ENCODE measurements at places on chromosomes 4 and X. TPM values are rescaled to one million over a fixed set of nuclear protein-coding genes. Genes with fewer than 3 reads are reported as not detected.

Gene ATP2B3
- 0.29 TPM for polyA plus RNA-seq

Gene PJA1
- 101 TPM for polyA plus RNA-seq

Gene ETDA
- 0.37 TPM for polyA plus RNA-seq

Gene HERC5
- polyA plus RNA-seq = 6.6 TPM

DNA sequence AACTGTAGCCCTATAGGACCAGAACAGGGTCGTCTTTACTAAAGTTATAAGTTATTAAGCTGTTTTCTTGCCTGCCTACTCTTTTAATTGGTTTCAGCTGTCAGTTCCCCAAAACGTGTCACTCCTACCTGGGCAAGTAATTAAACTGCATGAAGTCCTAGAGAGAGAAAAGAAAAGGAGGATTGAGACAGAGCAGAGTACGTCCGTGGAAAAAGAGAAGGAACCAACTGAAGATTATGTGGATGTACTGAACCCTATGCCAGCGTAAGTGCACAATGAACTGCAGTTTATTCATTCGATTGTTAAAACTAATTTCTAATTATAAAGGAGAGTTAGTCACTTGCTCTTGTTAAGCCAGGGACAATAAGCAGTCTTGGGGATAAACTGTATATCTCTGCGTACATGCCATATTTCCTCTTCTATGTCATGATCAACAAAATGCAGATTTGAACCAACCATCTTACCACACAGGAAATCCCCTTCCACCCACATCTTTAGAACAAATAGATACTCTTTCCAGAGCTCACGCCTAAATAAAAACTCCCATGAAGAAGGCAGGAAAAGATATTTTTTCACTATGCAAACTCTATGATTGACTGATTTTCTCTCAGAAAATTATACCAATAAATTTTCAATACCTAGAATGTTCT lies 22.8 kb downstream of the STAP1 start:
- no peak for DNase-seq

DNA sequence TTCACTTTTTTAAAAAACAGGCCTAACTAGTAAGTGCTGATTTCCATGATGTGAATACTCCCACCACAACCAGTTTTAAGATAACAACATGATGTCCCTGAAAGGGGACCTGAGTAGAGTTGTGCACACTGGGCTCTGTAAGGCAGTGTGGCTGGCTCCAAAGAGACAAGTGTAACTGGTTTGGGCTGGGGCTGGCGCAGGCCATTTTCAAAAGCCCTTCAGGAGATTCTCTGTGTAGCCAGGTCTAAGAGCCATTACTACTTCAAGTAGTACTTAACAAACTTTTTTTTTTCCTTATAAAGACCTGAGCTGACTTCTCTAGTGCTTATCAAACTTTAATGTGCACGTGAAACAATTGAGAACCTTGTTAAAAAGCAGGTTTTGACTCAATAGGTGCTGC lies 4.3 kb downstream of the QRFPR start:
- DNase-seq = no peak

Gene ASB12
- 0.48 TPM for polyA plus RNA-seq

- no peak for DNase-seq
Measured at GRCh38 chr4:37749398-37749988, 63.3 kb upstream of the RELL1 start.

GRCh38 chr4:17613761-17614415 lies 553 bp upstream of the MED28 start:
- no peak for DNase-seq

Gene MUC7
- polyA plus RNA-seq = 0.20 TPM

Gene PDZD4
- polyA plus RNA-seq = 7.8 TPM

DNA sequence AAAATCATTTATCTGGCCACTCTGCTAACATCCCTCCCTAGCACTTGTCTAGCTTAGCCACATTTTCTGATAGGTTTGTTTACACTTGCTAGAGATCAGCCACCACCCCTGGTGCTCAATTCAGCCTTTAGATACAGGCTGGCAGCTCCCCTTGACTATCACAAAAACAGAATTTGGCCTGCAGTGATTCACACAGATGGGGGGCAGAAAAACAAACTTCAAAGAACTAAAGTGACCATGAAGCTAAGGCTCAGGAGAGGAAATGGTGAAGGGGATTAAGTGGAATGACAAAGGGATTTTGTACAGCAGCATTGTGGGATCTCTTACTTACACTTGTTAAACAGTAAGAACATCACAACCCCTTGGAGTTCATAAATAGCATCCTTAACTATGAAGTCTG lies 1718.0 kb upstream of the PCDH7 start:
- DNase-seq = no peak

DNA sequence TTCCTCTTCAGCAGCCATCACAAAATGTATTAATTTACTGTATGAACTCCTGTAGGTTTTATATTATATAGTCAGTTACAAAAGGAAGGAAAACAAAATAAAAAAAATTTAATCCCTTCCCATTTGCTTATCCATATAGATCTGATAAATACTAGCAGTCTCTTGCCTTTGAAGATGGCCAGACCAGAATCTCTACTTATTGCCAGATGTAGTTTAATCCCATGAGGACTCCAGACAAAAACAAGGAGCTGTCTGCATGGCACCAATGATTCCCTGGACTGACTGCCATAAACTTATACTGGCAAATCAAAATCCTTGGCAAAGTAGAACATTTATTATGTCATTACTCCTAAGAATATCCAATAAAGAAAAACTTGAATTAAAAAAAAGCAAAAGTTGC lies 223.3 kb upstream of the MAB21L2 start:
- no peak for DNase-seq

Gene GLRB
- 12.4 TPM for polyA plus RNA-seq

- DNase-seq = no peak
Measured at GRCh38 chr4:74203467-74203866, 45.5 kb downstream of the MTHFD2L start.

- no peak for DNase-seq
Measured at GRCh38 chr4:1593458-1593857, 90.7 kb downstream of the FAM53A start.

Gene TRAPPC11
- polyA plus RNA-seq = 39.4 TPM

Gene PGK1
- polyA plus RNA-seq = 420 TPM

Gene CSN1S1
- polyA plus RNA-seq = not detected

DNA sequence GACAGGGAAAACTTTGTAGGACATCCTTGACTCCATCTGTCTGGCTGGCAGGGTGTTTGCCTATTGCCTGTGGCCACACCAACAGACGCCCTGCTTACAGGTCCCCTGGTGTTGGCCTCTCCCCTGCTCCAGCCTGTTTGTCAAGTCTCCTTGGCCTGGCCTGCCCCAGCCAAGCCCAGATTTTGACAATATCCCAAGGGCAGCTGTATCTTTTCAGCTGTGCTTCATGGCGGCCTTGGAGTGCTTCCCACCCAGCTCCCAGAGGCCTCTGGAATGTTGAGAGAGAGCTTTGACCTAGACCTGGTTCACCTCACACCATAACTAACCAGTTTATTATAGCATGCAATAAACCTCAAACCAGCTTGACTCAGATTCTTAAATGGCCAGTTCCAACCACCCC lies 204.0 kb upstream of the NHS start:
- DNase-seq = no peak

DNA sequence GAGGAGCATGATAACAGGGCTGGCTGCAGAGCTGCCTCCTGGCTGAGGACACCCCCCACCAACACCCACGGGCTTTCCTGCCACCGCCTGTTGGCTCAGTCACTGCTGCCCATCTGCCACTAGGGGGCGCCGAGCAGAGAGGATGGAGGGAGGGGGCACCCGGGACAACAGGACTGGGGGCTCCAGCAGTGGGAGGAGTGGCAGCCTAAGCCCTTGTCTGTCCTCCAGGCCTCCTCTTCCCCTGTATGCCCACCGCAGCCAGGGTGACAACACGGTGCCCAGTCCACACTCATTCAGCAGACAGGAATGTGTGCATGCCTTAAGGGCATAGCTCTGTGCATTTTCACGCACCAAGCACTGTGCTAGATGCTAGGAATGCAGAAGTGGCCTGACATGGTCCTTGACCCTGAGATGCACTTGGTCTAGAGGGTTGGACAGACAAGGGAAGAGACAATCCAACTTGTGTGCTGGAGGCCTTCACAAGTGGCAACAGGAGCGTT lies 149.9 kb downstream of the AMMECR1 start:
- DNase-seq = no peak

DNA sequence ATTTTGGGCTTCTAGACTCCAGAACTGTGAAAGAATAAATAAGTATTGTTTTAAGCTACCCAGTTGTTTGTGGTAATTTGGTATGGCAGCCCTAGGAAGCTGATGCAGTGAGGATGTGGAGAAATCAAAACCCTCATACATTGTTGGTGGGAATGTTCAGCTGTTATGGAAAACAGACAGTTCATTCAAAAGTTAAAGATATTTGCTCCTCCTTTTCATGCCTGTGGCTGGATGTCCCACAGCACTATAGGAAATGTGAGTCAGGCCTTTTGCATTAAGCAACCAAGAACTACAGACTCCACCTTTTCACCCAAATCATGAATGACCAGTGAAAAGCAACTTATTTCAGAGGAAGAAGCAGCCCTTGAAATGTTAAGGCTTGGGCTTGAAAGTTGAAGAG lies 6.7 kb downstream of the BBS12 start:
- no peak for DNase-seq

DNA sequence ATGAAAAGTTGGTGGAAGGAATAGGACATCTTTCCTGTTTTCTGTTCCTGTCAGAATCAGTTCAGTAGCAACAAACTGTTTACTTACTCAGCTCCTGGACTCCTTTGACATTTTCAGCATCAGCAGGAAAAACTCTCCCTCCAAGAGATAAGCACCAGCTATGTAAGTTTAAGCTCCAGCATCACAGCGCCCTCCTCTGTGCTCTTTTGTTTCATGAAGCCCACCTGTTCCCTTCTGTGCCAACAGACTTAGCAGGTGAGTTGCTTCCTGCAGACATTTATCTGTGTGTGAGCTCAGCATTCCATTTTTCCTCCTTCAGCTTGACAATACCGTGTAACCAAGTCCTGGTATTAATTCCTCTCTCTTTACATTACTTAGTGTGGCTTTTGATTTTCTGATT lies 644.1 kb upstream of the AGA start:
- no peak for DNase-seq

Gene STARD8
- polyA plus RNA-seq = 21.2 TPM

Gene TRIML2
- polyA plus RNA-seq = not detected

GRCh38 chrX:47751670-47752069 lies 85.0 kb upstream of the ZNF81 start:
- no peak for DNase-seq

Gene MPP1
- polyA plus RNA-seq = 36.8 TPM

GRCh38 chr4:16809064-16809463 lies 89.4 kb downstream of the LDB2 start:
- no peak for DNase-seq

- DNase-seq = no peak
Measured at GRCh38 chr4:184151988-184152485, 65.6 kb downstream of the ENPP6 start.

Gene SETD7
- 32.3 TPM for polyA plus RNA-seq

Data from left renal pelvis (tissue), 4 donors.